ENCODE measurements at places on chromosomes 12 and 14.
A peak's percentile ranks its signal among the peaks of the same experiment; 100 is the strongest.

DNA sequence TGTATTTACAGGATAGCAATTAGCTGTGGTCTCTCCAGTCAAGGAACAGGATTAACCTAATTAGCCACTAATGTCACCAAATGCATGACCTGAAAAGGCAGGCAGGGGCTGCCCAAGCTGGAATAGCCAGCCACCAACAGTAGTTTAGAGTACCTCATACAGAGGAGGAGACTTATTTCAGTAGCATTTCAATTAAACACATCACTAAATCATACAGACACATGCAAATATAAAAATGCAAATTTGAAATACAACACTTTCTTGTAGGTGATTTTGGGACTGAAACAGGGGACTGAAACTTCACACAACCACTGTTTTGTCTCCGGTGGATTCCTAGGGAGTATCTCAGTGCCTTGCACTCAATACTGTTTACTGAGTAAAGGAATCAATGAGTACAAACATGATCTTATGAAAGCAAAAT is 636 bp upstream of the IFNG-AS1 start:
- DNase-seq: no peak

- DNase-seq: no peak
Observed at GRCh38 chr12:132130690-132131089, 13.4 kb downstream of the DDX51 start.

- DNase-seq: no peak
Observed at GRCh38 chr14:71166180-71166837, 259.1 kb downstream of the PCNX1 start.

DNA sequence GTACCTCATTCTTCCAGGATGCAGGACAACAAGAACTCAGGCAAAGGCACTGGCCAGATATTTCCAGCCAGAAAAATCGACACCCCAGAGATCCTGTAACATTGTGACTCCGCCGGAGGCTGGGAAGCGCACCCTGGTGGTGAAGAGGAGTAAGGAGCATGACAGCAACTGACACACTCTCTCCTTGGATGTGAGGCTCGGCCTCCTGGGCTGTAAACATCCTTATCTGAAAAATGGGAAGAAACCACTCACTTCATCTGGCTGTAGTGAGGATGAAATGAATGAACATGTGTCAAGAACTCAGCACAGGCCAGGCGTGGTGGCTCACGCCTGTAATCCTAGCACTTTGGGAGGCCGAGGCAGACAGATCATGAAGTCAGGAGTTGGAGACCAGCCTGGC is 27.5 kb downstream of the TCHP start:
- peak; percentile 7 for DNase-seq

GRCh38 chr12:97017213-97017612 is 110.2 kb downstream of the NEDD1 start:
- no peak for DNase-seq

DNA sequence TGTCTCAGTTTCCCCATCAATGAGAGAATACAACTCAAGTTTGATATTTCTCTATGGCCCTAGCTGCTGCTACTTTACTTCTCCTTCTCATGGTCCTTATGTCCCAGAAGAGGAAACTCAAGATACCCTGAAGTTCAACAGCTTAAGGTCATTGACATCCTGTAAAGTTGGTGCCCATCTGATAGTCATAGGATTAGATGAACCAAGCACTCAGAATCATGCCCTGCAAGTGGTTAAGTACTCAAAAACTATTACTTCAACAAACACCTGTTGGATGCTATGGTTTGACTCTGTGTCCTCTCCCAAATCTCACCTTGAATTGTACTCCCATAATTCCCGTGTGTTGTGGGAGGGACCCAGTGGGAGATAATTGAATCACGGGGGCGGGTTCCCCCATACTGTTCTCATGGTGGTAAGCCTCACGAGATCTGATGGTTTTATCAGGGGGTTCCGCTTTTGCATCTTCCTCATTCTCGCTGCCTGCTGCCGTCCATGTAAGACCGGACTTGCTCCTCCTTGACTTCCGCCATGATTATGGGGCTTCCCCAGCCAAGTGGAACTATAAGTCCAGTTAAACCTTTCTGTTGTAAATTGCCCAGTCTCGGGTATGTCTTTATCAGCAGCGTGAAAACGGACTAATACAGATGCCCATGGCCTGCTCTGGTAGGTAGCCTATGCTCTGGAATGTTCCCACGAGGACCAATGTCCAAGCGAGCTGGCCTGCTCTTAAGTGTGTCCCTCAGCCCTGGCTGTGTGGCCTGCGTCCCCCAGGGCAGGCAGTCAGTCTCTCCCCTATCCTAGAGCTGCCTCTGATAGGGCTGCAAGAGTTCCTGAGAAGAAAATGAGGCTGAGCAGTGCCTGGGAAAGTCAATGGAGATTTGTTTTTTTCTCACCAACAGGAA is 18.1 kb downstream of the CAMKK2 start:
- no peak for DNase-seq

GRCh38 chr12:1864867-1865266 is 44.5 kb downstream of the LRTM2 start:
- no peak for DNase-seq

DNA sequence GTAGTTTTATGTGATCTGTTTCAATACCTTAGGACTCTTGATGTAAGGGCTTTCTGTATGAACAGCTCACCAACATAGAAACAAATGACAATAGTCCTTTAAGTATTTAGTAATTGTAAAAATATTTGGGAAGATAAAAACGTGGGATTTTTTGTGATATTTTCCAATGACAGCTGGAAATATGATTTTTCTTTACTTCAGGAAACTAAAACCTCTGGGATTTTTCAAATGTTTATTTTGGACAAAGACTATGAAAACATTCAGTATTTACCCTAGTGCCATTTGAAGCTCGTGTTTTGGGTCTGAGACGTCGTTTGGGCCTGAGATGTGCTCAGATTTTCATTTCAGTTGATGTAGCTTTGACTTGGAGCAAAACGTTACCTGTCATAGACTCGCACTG is 240.0 kb downstream of the BMP4 start:
- DNase-seq: no peak

DNA sequence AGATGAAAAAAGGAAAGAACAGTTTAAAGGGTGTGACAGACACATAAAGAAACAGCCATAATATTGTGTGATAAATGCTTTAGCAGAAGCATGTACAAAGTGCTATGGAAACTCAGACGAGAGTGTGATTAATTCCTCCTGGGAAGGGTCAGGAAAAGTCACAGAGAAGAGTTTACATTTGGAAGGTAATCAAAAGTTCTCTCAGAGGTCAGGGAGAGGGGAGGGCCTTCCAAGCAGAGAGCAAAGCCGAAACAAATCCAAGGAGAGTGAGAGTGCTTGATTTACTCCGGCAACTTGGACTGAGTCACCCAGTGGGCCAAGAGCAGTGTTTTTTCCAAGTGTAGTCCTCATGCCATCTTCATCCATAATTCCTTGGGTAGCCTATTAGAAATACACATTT is 108.3 kb downstream of the IGF1 start:
- no peak for DNase-seq

DNA sequence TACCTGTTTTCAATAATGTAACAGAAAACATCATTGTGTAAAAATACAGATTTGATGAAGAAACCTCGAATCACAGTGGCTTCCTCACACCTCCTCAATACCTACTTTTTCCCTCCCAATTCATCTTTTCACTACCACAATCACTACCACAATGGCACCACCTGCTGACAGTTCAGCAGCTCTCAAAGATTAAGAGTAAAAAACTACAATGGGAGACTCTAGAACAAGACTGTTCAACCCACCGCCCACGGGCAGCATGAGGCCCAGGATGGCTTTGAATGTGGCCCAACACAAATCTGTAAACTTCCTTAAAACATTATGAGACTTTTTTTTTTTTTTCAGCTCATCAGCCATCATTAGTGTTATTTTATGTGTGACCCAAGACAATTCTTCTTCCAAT is 15.2 kb downstream of the MED6 start:
- DNase-seq: no peak

GRCh38 chr14:64707661-64708060 is 3.4 kb downstream of the PLEKHG3 start:
- no peak for DNase-seq

DNA sequence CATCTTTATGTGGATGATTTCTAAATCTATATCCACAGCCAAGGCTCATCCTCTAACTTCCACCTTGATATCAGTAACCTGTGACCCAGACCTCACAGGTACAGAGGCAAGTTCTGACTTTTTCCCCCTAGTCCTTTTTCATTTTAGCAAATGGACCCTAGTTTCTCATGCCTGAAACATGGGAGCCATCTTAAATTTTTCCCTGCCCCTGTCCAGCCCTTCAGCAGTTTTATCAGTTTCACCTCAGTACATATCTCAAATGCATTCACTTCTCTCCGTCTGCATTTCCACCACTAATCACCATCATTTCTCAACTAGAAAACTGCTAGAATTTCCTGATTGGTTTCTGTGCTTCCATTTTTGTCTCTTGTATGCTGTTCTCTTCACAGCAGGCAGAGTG is 79.3 kb downstream of the DIP2B start:
- DNase-seq: no peak

- DNase-seq: no peak
Observed at GRCh38 chr14:75675265-75675960, 14.4 kb downstream of the TTLL5 start.

DNA sequence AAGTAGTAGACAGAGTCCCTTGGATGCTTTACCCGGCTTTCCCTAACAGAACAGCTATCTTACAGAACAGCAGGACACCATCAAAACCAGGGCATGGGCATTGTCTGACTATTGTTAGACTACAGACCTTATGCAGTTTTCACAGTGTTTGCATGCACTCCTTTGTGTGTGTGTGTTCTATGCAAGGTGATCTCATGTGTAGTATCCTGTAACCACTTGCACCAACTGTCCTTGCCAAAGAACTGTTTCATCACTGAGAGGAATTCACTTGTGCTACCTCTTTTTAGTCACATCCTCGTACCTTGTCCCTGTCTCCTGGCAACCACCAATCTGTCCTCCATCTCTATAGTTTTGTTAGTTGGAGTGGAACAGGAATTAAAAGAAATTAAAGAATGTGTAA is 183.6 kb upstream of the PZP start:
- DNase-seq: no peak

DNA sequence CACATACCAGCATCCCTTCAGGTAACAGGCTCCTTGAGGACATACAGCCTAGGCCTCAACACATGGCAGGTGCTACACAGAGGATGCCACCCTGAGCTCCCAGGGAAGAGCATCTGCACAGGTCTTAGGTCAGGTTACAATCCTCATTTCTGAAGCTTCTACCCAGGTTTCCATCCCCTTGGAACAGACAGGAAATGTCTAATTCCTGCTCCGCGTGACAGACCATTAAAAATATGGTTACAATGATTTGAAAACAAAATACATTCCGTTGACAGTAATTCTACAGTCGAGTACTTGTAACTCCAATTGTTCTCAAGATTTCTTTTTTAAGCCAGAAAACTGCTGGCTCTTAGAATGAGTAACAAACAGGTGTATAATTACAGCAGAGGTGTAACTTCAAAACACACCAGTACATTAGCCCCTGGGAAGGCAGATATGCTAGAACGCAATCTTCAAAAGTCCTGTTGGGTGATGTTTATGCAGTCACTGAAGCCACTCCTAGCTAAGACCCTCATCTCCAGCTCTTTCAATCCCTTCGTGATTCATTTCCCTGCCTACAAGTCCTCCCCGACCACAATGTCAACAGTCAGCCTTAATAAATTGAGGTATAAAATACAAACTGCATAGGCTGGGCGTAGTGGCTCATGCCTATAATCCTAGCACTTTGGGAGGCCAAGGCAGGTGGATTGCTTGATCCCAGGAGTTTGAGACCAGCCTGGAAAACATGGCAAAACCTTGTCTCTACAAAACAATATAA is 11.6 kb downstream of the SETD3 start:
- no peak for DNase-seq

GRCh38 chr12:123070267-123071081 is 80.4 kb downstream of the PITPNM2 start:
- DNase-seq: no peak

- DNase-seq: no peak
Observed at GRCh38 chr14:76480426-76480825, 104.5 kb downstream of the ESRRB start.

- DNase-seq: no peak
Observed at GRCh38 chr12:65778258-65779090, 45.8 kb upstream of the HMGA2 start.

All from CD8-positive, alpha-beta T cell (primary cell).